ENCODE measurements at places on chromosomes 1 and 21.

DNA sequence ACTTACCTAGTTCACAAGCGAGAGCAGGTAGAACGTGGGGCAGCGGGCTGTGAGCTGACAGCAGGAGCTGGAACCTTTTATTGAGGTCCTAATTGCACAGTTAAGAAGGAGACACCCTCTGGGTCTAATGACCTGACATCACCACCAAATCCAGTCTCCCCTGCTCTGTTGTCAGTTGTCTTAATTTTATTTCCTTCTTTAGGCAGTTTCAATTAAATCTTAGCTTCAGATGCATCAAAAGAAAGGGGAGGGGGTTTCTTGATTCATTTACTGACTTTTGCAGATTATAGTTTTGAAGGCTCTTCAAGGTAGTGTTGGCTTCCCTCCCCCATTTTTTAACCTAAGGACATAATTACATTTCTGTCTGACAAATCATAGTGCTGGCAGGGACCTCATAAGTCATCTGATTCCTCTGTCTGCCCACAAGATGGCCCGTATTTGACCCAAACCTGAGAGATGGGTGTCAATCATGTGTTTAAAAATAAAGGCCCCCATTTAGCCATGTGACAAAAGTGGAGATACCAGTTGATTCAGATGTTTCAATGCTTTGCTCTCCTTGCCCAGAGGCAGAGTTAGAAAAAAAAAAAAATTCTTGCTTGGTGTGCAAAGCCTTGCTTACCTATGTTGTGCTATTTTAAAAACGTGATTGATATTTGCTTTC lies at the start of gene TCHHL1:
TCHHL1 (minus strand) TSS at position 51 of the 661 bp plus-strand sequence. CDS start 921 bp downstream, outside the sequence.
- peaks cover 8% of the 10 kb centered on the region for H3K4me1 ChIP-seq
- no peaks in the 10 kb centered on the region for H3K36me3 ChIP-seq
- no peak for DNase-seq
- H3K27ac ChIP-seq: no peak within 1 kb of the TSS
- no peak within 1 kb of the TSS for H3K4me3 ChIP-seq

DNA sequence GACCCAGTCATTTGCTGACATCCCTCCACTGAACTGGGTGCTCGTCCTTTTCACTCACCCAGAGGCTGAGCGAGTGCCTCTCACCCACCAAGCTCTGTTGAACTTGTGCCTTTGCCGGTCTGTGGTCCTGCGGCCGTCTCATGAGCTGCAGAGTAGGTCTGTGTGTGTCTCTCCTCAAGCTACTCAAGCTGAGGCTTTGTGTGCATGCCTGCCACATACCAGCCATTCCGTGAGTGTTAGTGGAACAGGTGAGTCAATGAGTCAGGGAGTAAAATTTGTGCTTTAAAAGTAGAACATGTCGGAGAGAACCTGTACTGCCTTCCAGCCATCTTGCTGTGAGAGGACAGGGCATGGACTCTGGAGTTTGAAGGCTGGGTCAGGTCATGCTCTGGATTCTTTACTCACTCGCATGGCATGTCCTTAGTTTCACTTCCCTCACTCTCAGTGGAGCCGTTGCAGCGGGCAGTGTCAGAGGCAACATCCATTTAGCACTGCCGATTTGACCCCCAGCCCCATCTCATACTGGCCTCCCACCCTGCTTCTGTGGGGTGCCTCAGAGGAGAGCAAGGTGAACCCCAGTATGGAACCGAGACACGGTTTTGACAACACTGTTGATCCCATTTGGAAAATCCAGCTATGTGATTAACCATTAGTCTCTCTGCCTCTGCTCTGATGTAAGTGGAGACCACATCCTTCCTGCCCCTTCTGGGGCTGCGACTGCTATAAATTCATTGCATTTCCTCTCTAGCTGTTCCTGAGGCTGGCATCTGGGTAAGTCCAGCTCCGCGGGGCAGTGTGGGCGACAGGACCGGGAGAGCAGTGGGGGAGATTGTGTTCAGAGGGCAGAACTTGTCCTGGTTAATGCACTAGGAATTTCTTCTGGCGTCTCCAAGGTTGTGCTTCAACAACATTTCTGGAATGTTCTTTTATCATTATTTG lies at the start of gene NLRP3:
NLRP3 (plus strand) TSS at position 751 of the 939 bp plus-strand sequence. CDS start 2,628 bp downstream, outside the sequence.
- H3K27me3 ChIP-seq: no peaks in the 10 kb centered on the region
- no peaks in the 10 kb centered on the region for H3K36me3 ChIP-seq
- DNase-seq: no peak
- no peak within 1 kb of the TSS for H3K27ac ChIP-seq

DNA sequence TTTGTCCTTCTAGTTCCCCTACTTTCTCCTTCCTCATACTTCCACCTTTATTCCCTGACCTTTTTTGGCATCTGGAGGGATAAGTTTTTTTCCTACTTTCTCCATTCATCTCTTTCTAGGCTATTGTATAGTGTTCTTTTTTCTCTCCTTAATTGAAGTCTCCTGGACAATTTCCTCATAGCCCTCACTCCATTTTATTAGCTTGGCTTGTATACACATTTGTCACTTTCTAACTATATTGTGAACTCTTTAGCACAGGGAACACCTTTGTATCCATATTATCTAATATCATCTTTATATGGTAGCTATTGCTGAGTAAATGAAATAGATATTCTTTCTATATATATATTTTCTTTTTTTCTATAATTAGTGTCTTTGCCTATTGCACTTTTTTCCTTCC lies 47.6 kb downstream of the TMED5 start:
- H3K27me3 ChIP-seq: no peaks in the 10 kb centered on the region
- DNase-seq: no peak
- H3K4me1 ChIP-seq: no peaks in the 10 kb centered on the region
- H3K36me3 ChIP-seq: peaks cover 28% of the 10 kb centered on the region

DNA sequence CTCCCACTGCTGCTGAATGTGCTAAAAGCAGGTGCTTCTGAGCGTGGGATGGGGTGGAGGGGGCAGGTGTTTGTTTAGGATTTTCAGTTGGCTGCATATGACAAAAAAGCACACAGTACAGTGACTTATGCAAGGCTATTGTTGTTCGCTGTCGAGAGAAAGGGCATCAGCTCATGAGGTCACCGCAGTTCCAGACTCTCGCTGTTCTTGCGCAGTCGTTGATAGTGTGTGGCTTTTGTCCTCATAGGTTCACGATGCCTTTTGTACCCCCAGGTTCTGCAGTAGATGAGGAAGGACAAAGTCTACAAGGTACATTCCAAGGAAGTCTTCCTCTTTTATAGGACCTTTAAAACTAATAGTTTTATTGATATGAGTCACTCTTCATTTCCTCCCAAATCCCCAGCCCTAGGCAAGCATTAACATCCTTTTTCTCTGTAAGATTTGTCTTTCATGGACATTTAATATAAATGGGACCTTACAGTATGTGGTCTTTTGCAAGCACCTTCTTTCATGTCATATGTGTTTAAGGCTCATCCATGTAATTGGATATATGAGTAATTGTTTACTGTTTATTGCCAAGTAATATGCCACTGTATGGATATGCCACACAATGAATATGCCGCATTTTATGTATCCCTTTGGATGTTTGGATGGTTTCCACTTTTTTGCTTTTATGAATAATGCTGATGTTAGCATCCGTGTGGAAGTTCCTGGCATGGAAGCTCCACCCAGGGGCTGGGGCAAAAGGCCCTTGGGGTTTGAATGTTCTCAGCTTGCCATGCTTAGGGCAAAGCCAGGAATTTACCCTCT lies 14.5 kb upstream of the NLRP3 start:
- no peak overlapping the region for H3K27ac ChIP-seq
- no peak for DNase-seq
- no peak overlapping the region for H3K4me3 ChIP-seq
- no peaks in the 10 kb centered on the region for H3K27me3 ChIP-seq
- no peaks in the 10 kb centered on the region for H3K36me3 ChIP-seq

GRCh38 chr1:111677604-111678003 lies 58.0 kb downstream of the RAP1A start:
- H3K4me3 ChIP-seq: no peak overlapping the region
- peaks cover 3% of the 10 kb centered on the region for H3K36me3 ChIP-seq
- no peaks in the 10 kb centered on the region for H3K4me1 ChIP-seq
- no peaks in the 10 kb centered on the region for H3K27me3 ChIP-seq
